Osteoblast (primary cell): ENCODE measurements at places on chromosomes 2 and 18. TPM values are rescaled to one million over a fixed set of nuclear protein-coding genes. Genes with fewer than 3 reads are reported as not detected.

COLEC12 gene
- total RNA-seq: 38.0 and 56.9 TPM in 2 replicates

SPIRE1 gene
- total RNA-seq: 61.6 and 64.4 TPM in 2 replicates

TTC27 gene
- total RNA-seq: 24.8 and 25.3 TPM in 2 replicates

SERPINB10 gene
- total RNA-seq: 0.29 TPM in 1 of 2 replicates, not detected in the other

CCDC178 gene
- not detected in 2 replicates for total RNA-seq

GAD1 gene
- 0.36 and 0.59 TPM in 2 replicates for total RNA-seq

GBX2 gene
- total RNA-seq: not detected in 2 replicates

HSPD1 gene
- total RNA-seq: 117 and 121 TPM in 2 replicates

DAW1 gene
- total RNA-seq: under 0.01 TPM in 1 of 2 replicates, not detected in the other

MC2R gene
- not detected in 2 replicates for total RNA-seq

CCDC88A gene
- 54.3 and 55.1 TPM in 2 replicates for total RNA-seq

ADGRF3 gene
- under 0.01 and 0.59 TPM in 2 replicates for total RNA-seq

OTOF gene
- not detected in 2 replicates for total RNA-seq

EPG5 gene
- total RNA-seq: 94.8 and 96.4 TPM in 2 replicates

FAP gene
- total RNA-seq: 464 and 582 TPM in 2 replicates

CWC22 gene
- 15.2 and 17.1 TPM in 2 replicates for total RNA-seq

PDE1A gene
- total RNA-seq: 42.0 and 69.2 TPM in 2 replicates

SCN9A gene
- 1.8 and 2.1 TPM in 2 replicates for total RNA-seq

HOXD13 gene
- total RNA-seq: not detected in 2 replicates

ACAA2 gene
- total RNA-seq: 52.8 and 60.7 TPM in 2 replicates

HES6 gene
- total RNA-seq: 1.8 and 4.0 TPM in 2 replicates

CD8B2 gene
- not detected in 2 replicates for total RNA-seq

RGPD3 gene
- 0.36 and 0.59 TPM in 2 replicates for total RNA-seq

CD207 gene
- total RNA-seq: not detected in 2 replicates

SPR gene
- total RNA-seq: 17.0 and 19.2 TPM in 2 replicates

MYO5B gene
- total RNA-seq: 0.36 and 1.2 TPM in 2 replicates

SIX3 gene
- not detected in 2 replicates for total RNA-seq

REG1A gene
- total RNA-seq: not detected in 2 replicates

KIF1A gene
- total RNA-seq: under 0.01 TPM in 1 of 2 replicates, not detected in the other

GNLY gene
- not detected in 2 replicates for total RNA-seq

MGAT4A gene
- total RNA-seq: under 0.01 and 0.36 TPM in 2 replicates

PTPRM gene
- 84.7 and 89.3 TPM in 2 replicates for total RNA-seq

TDRD15 gene
- not detected in 2 replicates for total RNA-seq

AFG3L2 gene
- total RNA-seq: 61.9 and 65.5 TPM in 2 replicates

PSMA8 gene
- total RNA-seq: not detected in 2 replicates

MC5R gene
- total RNA-seq: 0.36 and 0.59 TPM in 2 replicates

ZSWIM2 gene
- 0.29 TPM in 1 of 2 replicates, not detected in the other for total RNA-seq

PXDN gene
- 307 and 324 TPM in 2 replicates for total RNA-seq

MEX3C gene
- 36.5 and 41.6 TPM in 2 replicates for total RNA-seq

STPG4 gene
- total RNA-seq: 0.59 and 0.72 TPM in 2 replicates

SKOR2 gene
- total RNA-seq: not detected in 2 replicates
